Lung (tissue), 17 donors: ENCODE measurements at places on chromosomes 2 and 18. TPM values are rescaled to one million over a fixed set of nuclear protein-coding genes. Genes with fewer than 3 reads are reported as not detected.

SERPINB3 gene
- total RNA-seq: 0.43 TPM

HNMT gene
- 135 TPM for total RNA-seq

PAX8 gene
- 5.9 TPM for total RNA-seq

TMEM169 gene
- 0.63 TPM for total RNA-seq

TRPM8 gene
- total RNA-seq: 0.03 TPM

HMSD gene
- total RNA-seq: 0.17 TPM

RUFY4 gene
- total RNA-seq: 0.15 TPM

TEKT4 gene
- 4.1 TPM for total RNA-seq

CHRNG gene
- not detected for total RNA-seq

GBX2 gene
- not detected for total RNA-seq

KCNE4 gene
- 1.2 TPM for total RNA-seq

KLHL41 gene
- 1.6 TPM for total RNA-seq

C1QL2 gene
- total RNA-seq: 0.31 TPM

IL1F10 gene
- not detected for total RNA-seq

HOXD13 gene
- not detected for total RNA-seq

PLCD4 gene
- total RNA-seq: 4.7 TPM

CNTNAP5 gene
- 0.03 TPM for total RNA-seq

RMC1 gene
- 28.2 TPM for total RNA-seq

CERKL gene
- 3.3 TPM for total RNA-seq

MYCN gene
- total RNA-seq: 5.2 TPM

MYO7B gene
- total RNA-seq: 0.51 TPM

TMEFF2 gene
- total RNA-seq: 0.43 TPM

DSG1 gene
- total RNA-seq: not detected

CENPA gene
- total RNA-seq: 0.71 TPM

ALPP gene
- 7.0 TPM for total RNA-seq

HTRA2 gene
- total RNA-seq: 26.6 TPM

CRIM1 gene
- 76.1 TPM for total RNA-seq

TRIM43 gene
- not detected for total RNA-seq

TUBA4B gene
- 5.7 TPM for total RNA-seq

CD8B2 gene
- not detected for total RNA-seq

YES1 gene
- total RNA-seq: 36.6 TPM

STAM2 gene
- total RNA-seq: 62.1 TPM

APOB gene
- 0.28 TPM for total RNA-seq

MAIP1 gene
- 18.3 TPM for total RNA-seq

HOXD1 gene
- 0.40 TPM for total RNA-seq

MC2R gene
- not detected for total RNA-seq

GPR45 gene
- total RNA-seq: not detected

TRABD2A gene
- 3.1 TPM for total RNA-seq

IL1R2 gene
- 119 TPM for total RNA-seq

ZSWIM2 gene
- total RNA-seq: not detected

LINC00305 gene
- not detected for total RNA-seq

TMEM163 gene
- total RNA-seq: 5.8 TPM

TMEM37 gene
- 11.5 TPM for total RNA-seq

COLEC12 gene
- total RNA-seq: 40.2 TPM

CCDC74A gene
- total RNA-seq: 13.7 TPM

ANAPC1 gene
- 36.3 TPM for total RNA-seq
